ENCODE measurements at places on chromosomes 5 and 9. TPM values are rescaled to one million over a fixed set of nuclear protein-coding genes. Genes with fewer than 3 reads are reported as not detected.

Gene ECSCR
- 0.82 TPM for total RNA-seq

Gene HRCT1
- not detected for total RNA-seq

- H3K27me3 ChIP-seq, result no peaks in the 10 kb centered on the region
- no peak overlapping the region for H3K27ac ChIP-seq
- DNase-seq, result no peak
- no peaks in the 10 kb centered on the region for H3K4me1 ChIP-seq
- no peak overlapping the region for H3K4me3 ChIP-seq
Measured at GRCh38 chr5:122015471-122015870, 53.7 kb downstream of the SRFBP1 start.

Gene NUP155
- total RNA-seq, result 75.3 TPM

DNA sequence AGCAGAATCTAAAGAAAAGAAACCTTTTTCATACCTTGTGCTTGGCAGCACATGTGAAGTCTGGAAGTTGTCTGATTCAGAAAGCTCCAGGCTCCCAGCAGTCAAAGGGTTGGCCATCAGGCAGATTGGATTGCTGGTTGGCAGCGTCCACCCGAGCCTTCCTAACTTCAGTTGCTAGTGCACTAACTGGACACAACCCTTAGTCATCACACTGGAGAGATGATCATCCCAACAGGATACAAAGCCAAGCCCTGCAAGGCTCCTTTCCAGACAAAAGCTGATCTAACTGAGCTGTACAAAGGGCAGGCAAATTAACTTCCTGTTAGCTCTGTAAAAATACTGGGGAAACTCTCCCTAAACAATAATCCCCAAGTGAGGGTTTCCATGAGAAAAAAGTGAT, 185.6 kb downstream of the SNX18 start:
- H3K36me3 ChIP-seq, result no peaks in the 10 kb centered on the region
- H3K4me3 ChIP-seq, result no peak overlapping the region
- DNase-seq, result no peak
- H3K4me1 ChIP-seq, result no peaks in the 10 kb centered on the region

- H3K4me1 ChIP-seq, result no peaks in the 10 kb centered on the region
- no peak overlapping the region for H3K4me3 ChIP-seq
- no peaks in the 10 kb centered on the region for H3K27me3 ChIP-seq
- H3K27ac ChIP-seq, result no peak overlapping the region
- no peaks in the 10 kb centered on the region for H3K36me3 ChIP-seq
Measured at GRCh38 chr9:1732670-1733069, 282.5 kb upstream of the SMARCA2 start.

Gene IFNA13
- not detected for total RNA-seq
